ENCODE measurements at places on chromosomes 11 and 22.
A peak's percentile ranks its signal among the peaks of the same experiment; 100 is the strongest.

DNA sequence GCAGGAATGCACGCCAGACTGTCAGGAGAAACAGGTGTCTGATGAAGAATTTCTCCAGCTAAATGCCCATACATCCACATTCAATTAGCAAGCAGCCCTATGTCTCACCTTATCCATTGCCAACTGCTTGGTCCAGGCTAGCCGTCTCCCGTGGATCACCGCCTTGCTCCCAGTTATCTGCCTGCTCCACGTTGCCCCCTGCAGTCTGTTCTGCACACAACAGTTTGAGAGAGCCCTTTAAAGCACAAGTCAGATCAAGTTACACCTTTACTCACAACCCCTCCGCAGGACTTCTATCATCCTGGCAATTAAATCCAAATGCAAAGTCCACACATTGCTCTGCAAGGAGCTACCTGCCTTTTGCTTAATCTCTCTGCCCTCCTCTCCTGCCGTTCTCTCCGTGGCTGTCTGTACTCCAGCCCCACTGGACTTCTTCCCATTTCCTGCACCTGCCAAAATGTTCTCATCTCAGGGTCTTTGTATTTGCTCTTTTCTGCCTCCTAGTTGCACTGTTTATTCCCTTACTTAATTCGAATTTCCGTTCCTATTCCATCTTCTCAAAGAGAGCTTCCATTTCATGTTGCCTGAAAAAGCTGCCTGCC, 185.3 kb upstream of the LARGE1 start:
- no peak for DNase-seq

GRCh38 chr22:47021371-47022074, 259.1 kb downstream of the TBC1D22A start:
- DNase-seq, result no peak

DNA sequence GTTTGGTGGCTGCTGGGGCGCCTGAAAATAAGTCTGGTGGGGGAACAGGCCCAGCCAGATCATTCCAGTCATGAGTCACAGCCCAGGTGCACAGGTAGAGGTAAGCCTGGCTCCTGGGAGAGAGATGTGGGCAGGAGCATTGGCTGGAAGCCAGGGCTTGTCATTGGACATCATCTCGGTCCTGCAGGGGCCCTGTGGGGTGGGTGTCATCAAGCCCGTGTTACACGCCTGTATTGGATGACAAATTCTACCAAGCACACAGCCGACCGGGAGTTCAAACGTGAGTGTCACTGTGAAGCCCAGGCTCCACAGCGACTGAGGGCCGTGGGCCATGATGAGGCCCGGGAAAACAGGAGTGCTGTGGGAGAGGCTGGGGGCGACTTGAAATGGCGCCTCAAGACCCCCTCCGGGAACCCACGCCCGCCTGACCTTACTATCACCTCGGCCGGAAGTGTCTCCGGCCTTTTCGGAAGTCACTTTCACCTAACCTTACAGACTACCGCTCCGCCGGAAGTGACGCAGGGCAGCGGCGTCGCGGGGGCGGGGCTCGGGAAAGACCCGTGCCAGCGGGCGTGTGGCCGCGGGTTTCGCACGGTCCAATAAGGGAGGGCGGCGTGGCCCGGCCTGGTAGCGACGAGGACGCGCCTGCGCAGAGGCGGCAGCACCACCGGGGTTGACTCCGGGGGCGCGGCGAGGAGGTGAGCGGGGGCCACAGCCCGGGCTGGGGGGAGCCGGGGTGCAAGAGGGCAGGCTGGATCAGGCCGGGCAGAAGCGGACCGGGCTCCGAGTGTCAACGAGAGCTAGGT, at the start of gene FKBP2:
TSS of gene FKBP2 (plus strand) at position 661 of the 806 bp plus-strand sequence. CDS start 1,293 bp downstream, outside the sequence.
- peak; percentile 99 for DNase-seq

DNA sequence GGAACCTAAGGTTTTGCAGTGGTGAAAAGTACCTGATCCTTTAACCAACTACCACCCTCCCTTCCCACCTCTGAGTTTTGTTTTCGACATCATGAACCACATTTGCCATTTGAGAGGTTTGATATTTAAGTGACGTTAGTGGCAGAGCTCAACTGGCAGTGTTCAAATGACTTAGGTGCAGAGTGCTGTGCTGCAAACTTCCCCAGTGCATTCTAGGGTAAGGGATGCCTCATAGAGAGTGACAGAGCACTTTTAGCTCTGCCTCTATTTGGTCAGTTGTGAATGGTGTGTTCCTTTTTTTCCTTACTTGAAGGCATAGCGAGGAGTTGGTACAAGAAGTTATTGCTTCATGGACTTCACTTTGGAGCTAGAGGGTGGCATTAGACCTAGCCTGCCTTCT, 9.4 kb downstream of the BMAL1 start:
- no peak for DNase-seq

DNA sequence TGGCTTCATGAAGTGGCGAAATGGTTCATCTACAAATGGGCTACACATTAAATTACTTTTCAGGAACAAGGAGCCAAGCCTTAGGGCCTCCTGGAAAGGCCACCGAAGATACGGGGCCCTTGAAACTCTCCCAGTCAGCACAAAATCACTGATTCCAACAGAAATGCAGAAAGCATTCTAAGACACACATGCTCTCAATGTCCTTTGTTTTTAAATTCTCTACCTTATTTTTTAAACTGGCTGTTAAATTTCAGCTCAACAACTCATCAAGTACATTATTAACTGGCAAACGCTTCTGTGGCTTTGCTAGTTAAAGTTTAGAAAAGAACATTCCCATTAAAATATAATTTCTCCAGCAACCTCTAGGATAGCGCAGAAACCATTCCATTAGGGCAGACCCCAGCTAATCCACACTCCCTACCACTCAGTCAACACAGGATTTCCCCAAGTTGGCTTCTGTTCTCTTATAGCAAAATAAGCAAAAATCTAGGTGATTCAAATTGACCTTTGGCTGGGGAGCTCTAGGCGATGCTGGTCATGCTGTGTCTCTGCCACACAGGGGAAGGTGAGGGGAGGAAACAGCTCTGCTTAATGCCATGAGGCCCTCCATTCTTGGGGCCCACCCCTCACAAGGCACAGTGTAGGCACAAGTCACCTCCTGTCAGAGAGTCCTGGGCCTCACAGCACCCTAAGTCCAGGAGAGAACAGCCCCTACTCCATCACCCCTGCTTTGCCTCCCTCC, 47.1 kb downstream of the PLEKHA7 start:
- no peak for DNase-seq

- peak; percentile 18 for DNase-seq
Measured at GRCh38 chr11:33227578-33228261, 29.5 kb upstream of the HIPK3 start.

DNA sequence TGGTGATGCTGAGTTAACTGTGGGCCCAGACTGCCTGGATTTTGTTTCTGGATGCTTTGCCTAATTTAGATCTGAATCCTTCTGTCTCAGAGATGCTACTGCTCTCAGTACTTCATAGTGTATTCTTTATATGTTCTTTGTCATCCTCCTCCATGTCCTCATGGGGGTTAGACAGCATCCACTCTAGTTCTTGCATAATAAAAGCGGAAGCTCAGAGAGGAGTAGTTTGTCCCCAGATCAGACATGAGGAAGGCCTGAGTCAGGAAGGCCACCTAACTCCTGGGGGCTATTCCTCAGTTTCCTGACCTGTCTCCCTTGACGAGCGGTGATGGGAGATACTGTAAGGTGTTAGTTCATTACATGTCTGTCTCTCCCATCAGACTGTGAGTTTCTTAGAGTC, 90.2 kb downstream of the SCN3B start:
- DNase-seq, result no peak

- DNase-seq, result no peak
Measured at GRCh38 chr11:15629690-15630321, 515.1 kb downstream of the INSC start.

GRCh38 chr11:22898036-22898435, 37.8 kb upstream of the CCDC179 start:
- DNase-seq, result no peak

- no peak for DNase-seq
Measured at GRCh38 chr22:25752615-25753214, 10.7 kb downstream of the MYO18B start.

DNA sequence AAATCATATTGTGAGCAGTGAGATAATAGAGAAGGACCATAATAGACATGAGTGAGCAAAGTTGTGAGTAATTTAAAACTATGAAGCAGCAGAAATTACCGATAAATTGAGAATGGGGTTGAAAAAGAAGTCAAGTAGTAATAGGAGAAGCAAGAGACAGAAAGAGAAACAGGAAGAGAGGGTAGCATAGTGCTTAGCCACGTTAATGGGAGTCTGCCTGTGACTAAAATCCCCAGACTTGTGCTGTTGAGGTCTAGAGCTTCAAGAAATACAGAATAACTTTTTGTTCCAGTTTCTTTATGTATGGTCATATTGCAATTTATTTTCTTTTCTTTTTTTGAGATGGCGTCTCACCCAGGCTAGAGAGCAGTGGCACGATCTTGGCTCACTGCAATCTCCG, 368.7 kb downstream of the METTL15 start:
- DNase-seq, result no peak

DNA sequence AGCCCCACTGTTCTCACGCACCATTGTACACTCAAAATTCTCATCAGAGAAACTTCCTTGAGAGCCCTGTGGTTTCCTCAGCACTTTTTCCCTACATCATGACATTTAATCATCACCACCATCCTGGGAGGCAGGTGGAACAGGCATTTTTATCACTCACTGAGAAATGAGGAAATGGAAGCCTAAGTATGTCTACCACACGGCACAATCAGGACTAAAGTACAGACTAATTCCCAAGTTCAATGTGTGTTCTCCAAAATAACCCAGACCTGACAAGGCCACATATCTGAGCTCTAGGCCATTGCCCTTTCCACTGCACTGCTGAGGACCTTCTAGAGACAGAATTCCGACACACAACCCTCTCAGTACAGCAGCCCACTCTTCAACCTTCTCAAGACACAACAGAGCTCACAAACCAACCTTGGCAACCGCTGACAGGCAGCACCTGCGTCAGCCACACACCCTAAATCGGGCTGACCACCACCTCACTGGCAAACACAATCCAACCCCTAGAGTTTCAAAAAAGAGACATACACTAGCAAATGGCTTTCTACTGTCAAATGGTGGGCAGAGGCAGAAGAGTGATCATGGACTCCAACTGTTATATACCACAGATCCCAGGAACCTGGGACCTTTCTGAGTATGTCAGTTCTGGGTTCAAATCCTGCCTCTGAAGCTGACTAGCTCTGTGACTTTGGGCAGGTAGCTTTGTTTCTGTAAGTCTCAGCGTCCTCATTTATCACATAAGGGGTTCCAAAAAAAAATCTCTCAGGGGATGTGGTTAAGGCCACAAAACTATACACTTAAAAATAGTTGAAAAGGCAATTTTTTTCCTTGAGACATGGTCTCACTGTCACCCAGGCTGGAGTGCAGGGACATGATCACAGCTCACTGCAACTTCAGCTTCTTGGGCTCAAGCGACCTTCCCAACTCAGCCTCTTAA, 16.3 kb downstream of the SMCO4 start:
- DNase-seq, result no peak

DNA sequence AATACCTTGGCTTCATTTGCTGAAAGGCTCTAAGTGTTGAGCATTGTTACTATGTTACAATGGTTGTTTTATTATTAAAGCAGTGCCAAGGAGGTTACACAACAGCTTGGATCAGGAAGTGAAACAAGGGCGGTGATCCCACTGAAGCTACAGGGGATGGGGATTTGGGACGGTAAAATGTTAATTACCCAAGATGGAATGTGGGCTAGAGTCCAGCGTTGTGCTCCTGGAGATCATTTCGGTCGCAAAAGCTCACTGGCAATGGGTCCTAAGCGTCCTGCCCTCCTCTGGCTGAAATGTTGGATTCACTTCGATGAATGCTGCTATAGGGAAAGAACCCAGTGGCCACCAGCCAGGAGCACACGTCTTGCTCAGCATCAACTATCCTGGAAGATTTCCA, 48.3 kb downstream of the FAM83F start:
- DNase-seq, result no peak

GRCh38 chr11:78187366-78188285, 800 bp downstream of the KCTD21 start:
- DNase-seq, result peak; percentile 63

GRCh38 chr11:93821617-93822016, 28.8 kb downstream of the VSTM5 start:
- DNase-seq, result no peak

DNA sequence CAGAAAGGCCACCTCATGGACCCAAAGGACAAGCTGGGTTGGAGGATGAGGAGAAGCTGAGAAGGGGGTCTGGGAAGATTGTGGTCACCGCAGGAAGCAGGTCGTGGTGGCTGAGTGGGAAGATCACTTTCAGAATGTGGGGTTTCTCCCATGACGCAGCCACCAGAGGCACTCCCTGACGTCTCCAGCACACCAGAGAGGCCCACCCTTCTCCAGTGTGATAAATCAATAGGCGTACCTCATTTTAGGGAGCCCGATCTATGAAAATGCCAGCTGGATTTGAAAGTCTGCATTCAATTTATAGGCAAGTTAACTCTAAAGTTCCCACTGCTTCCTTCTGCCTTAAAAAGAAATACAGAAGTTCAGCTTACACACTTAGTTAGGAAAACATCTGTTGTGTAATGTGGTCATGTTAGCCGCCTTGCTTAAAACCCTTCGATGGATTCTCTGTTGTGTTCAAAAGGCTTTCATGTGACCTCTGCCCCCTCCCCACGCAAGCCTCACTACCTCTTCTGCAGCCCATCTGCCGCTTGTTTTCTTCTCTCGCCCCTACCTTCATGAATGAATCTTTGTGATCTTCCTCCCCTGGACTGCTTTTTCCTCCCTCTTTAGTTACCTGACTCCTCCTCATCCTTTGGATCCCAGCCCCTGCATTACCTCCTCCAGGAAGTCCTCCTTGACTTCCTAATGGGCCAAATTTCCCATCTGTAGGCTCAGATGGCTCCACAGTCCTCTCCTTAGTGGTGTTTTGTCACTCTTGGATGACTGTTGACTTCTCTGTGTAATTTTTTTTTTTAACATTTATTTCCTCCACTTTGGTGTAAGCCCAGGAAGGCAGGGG, 10.7 kb downstream of the TSPAN18 start:
- no peak for DNase-seq

DNA sequence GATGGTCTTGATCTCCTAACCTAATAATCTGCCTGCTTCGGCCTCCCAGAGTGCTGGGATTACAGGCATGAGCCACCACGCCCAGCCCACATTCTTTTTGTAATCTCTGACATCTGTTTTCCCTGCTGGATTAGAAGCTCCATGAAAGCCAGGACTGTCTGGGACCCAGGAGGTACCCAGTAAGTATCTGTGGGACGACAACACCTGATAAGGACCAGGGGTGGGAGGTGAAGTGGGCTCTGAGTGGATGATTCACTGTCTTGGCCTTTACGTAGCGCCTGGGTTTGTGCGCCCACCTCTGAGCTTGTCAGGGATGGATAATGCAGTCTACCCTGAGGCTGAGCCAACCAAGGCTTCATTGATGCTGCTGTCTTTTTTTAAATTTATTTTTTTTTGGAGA, 118.8 kb downstream of the ABTB2 start:
- DNase-seq, result no peak

Data from hepatic stellate cell (primary cell).